ENCODE measurements at places on chromosomes 3 and 15. TPM values are rescaled to one million over a fixed set of nuclear protein-coding genes. Genes with fewer than 3 reads are reported as not detected.

Gene TM4SF18
- polyA plus RNA-seq = 12.9 TPM

Gene GJD2
- 4.8 TPM for polyA plus RNA-seq

Gene XYLB
- 3.3 TPM for polyA plus RNA-seq

Gene CAV3
- polyA plus RNA-seq = 314 TPM

Gene FAM81A
- polyA plus RNA-seq = 0.67 TPM

Gene GOLGA8H
- polyA plus RNA-seq = 0.39 TPM

Gene CCDC33
- polyA plus RNA-seq = not detected

Gene CRABP1
- 22.2 TPM for polyA plus RNA-seq

Gene CATSPER2
- polyA plus RNA-seq = 1.4 TPM

Gene TRNT1
- polyA plus RNA-seq = 19.2 TPM

Gene PLA2G4F
- polyA plus RNA-seq = 0.26 TPM

Gene LOXL1
- polyA plus RNA-seq = not detected

Gene GAP43
- polyA plus RNA-seq = 5.8 TPM

All from muscle of arm (tissue), 14 donors.